Spinal cord (tissue), 10 donors: ENCODE measurements at places on chromosomes 6 and 20.
A peak's percentile ranks its signal among the peaks of the same experiment; 100 is the strongest.

DNA sequence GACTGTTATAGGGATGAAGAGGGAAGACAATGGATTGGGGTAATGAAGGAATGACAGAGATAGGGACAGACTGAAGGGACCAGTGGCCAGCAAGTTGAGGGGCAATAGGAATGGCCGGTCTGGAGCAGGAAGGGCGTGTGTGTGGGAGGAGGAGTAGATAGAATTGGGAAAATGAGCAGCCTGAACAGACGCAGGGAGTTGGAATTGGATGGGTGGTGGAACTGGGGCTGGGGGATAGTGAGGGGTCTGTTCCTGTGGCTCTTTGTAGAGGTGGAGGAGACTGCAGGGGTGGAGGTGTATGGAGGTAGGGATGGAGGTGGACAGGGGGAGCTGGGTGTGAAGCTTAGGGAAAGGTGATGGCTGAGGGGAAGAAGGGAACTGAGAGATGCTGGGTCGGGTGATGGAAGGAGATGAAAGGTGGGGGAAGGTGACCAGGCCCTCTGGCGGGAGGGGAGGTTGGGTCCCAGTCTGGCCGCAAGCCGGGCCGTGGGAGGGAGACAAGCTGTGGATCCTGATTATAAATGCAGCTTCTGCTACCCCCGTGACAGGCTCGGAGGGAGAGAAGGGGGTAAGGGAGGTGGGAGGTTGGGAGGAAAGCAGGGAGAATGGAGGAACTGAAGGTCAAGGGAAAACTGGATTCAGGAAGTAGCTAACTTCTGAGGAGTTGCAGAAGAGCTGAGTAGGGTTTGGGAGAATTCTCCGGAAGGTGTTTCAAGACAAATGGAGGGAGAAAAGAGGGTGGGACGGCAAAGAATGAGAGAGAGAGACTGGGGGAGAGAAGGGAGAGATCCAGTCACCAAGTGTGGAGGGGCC lies 5.2 kb downstream of the SYNGAP1 start:
- H3K4me3 ChIP-seq = peak overlapping the region; percentile 48
- H3K4me1 ChIP-seq = peaks cover 38% of the 10 kb centered on the region
- DNase-seq = no peak
- H3K27me3 ChIP-seq = no peaks in the 10 kb centered on the region
- peaks cover 20% of the 10 kb centered on the region for H3K36me3 ChIP-seq
- peak overlapping the region; percentile 92 for H3K27ac ChIP-seq

DNA sequence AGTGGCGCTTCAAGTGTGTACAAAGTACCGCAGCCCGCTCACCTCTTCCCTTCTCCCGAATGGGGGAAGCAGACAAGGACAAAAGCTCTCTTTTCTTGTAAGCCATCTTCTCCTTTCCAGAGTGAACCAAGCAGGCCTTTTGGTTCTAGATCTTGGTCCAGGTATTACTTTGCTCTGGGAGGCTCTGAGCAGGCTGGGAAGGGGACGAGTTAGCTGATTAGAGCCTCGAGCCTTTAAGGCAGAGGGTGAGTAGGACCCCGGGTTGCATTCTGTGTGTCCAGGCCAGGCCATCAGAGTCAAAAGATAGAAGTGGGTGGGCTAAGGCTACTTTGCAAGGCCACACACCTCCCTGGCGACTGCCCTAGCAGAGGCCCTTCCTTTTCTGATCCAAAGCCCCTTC lies 57.6 kb downstream of the GTF2H5 start:
- no peak overlapping the region for H3K27ac ChIP-seq
- DNase-seq = no peak
- peaks cover 4% of the 10 kb centered on the region for H3K4me1 ChIP-seq

DNA sequence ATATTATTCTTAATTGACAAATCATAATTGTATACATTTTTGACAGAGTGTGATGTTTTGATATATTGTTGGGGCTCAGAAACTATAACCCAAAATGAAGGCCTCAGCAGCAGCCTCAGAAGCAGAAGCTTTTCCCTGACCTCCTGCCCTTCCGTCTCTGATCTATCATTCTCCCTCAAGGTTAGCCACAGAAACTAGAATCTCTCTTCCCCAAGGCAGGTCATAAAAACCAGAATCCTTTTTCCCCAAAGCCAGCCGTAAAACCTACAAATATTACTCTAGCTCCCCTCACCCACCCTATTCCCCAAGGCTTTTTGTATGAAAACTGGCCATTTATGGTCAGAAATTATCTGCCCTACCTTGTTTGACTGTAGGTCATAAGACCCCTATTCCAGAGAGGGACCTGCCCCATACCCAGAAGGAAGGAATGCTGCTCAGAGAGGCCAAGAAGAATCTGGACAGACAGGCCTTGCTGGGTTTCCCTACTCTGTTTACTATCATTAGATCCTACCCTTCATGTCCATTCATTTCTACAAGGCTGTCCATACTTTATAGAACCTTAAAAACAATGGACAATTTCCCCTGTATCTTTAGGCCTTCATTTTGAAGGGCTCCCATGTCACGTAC lies 14.5 kb downstream of the OR2B2 start:
- DNase-seq = no peak
- peaks cover 22% of the 10 kb centered on the region for H3K4me1 ChIP-seq
- no peaks in the 10 kb centered on the region for H3K36me3 ChIP-seq
- no peak overlapping the region for H3K27ac ChIP-seq
- no peaks in the 10 kb centered on the region for H3K27me3 ChIP-seq

DNA sequence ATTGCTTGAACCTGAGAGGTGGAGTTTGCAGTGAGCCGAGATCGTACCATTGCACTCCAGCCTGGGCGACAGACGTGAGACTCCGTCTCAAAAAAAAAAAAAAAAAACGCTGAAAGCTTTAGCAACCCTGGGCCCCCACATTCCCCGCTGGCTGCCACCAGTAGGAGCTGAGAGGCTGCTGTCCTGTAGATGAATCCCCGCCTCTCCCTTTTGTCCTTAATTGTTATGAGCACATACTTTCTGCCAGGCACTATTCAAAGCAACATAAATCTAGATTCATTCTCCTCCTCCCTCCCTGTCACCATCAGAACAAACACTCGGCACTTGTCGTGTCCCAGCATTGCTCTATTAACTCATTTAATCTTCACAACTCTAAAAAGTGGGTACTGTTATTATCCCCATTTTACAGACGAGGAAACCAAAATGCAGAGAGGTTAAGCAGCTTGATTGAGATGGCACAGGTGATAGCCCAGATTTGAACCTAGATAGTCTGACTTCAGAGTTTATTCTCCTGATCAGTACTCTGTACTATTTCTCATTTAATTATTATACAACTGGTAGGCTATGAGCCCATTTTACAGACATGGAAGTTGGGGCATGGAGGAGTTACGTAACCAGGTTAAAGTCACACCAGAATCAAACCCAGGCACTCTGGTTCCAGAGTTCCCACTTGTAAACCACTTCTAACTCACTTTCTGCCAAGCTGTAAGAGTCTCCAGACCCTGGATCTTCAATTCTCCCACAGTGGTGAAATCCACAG lies 97.4 kb downstream of the EYA2 start:
- H3K36me3 ChIP-seq = no peaks in the 10 kb centered on the region
- DNase-seq = no peak
- H3K4me3 ChIP-seq = no peak overlapping the region
- H3K27ac ChIP-seq = no peak overlapping the region
- H3K4me1 ChIP-seq = no peaks in the 10 kb centered on the region
- H3K27me3 ChIP-seq = no peaks in the 10 kb centered on the region

DNA sequence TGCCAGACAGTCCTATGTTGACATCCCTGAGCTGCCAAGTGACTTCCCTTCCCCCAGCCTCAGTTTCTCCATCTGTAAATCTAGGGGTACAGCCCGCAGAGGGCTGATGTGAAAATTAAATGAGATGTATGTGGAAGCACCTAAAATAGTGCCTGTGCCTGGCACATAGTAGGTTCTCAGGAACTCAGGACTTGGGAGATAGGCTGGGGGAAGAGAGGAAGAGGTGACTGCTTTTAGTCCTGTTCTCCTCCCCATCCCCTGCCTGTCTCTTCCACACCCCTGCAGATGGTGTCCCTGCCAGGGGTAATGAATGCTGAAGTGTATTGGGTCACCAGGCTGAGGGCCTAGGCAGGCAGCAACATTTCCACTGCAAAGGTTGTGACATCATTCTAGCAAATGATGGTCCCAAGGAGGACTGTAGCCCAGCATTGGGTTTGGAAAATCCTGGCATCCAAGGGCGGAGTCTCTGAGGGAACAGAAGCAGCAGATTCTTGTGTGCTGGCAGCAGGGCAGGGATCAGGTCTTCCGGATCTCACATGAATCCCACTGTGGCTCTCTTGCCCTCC lies 1.8 kb downstream of the SNPH start:
- no peaks in the 10 kb centered on the region for H3K27me3 ChIP-seq
- peaks cover 8% of the 10 kb centered on the region for H3K36me3 ChIP-seq
- DNase-seq = no peak
- H3K4me1 ChIP-seq = peaks cover 30% of the 10 kb centered on the region
- no peak overlapping the region for H3K4me3 ChIP-seq
- no peak overlapping the region for H3K27ac ChIP-seq

DNA sequence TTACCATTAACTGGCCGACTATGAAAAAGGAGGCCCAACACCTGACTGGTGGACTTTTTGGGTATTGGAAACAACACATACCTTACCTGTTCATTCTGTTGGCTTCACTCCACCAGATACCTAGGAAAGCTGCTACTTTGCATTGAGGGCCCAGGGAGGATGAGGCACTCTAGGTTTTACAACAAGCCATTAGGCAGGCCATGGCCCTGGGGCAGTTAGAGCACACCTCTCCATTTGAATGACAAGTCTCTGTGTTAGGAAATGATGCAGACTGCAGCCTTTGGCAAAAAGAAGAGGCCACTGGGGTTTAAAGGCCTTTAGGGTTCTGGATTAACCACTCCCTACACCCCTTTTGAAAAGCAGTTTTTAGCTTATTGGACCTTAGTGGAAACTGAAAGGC lies 144.3 kb downstream of the OR2B2 start:
- no peak for DNase-seq
- H3K4me1 ChIP-seq = peaks cover 9% of the 10 kb centered on the region
- peaks cover 9% of the 10 kb centered on the region for H3K27me3 ChIP-seq
- H3K4me3 ChIP-seq = no peak overlapping the region
- no peaks in the 10 kb centered on the region for H3K36me3 ChIP-seq
